ENCODE measurements at places on chromosomes 11 and 22. TPM values are rescaled to one million over a fixed set of nuclear protein-coding genes. Genes with fewer than 3 reads are reported as not detected.

MFRP gene
- total RNA-seq: not detected

GRCh38 chr11:94583213-94583865 is 16.2 kb downstream of the PIWIL4 start:
- H3K27ac ChIP-seq: no peak overlapping the region
- H3K36me3 ChIP-seq: no peaks in the 10 kb centered on the region
- no peak for DNase-seq
- H3K27me3 ChIP-seq: no peaks in the 10 kb centered on the region

POTEH gene
- total RNA-seq: not detected

GRCh38 chr11:116828632-116829524 is 829 bp upstream of the APOC3 start:
- DNase-seq: no peak
- H3K27me3 ChIP-seq: no peaks in the 10 kb centered on the region
- no peak overlapping the region for H3K4me3 ChIP-seq
- H3K4me1 ChIP-seq: no peaks in the 10 kb centered on the region

SYTL2 gene
- 9.1 TPM for total RNA-seq

GGTLC2 gene
- not detected for total RNA-seq

DNA sequence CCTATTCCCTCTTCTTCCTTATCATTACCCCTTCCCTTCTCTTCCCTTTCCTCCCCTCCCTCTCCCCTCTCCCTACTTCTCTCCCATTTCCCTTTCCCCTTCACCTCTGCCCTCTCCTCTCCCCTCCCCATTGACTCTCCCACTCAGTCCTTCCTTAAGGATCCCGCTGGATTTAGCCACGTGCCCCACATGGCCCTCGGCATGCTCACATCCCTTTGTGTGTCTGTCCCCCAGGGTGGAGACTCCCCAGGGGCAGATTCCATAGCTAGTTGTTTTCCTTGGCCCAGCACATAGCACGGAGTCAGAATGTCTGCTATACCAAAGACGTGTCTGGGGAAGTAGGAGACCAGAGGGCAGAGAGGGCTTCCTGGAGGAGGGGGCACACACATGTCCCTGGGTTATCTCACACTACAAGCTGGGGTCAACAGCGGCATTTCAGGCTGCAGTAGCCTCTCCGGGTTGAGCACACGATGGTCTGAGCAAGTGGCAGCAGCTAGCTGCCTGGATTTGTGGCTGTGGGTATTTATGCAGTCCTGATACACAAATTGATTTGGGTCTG is 487.0 kb downstream of the TBC1D22A start:
- H3K27me3 ChIP-seq: no peaks in the 10 kb centered on the region
- no peak for DNase-seq
- no peaks in the 10 kb centered on the region for H3K36me3 ChIP-seq
- no peaks in the 10 kb centered on the region for H3K4me1 ChIP-seq
- no peak overlapping the region for H3K4me3 ChIP-seq
- no peak overlapping the region for H3K27ac ChIP-seq

DNA sequence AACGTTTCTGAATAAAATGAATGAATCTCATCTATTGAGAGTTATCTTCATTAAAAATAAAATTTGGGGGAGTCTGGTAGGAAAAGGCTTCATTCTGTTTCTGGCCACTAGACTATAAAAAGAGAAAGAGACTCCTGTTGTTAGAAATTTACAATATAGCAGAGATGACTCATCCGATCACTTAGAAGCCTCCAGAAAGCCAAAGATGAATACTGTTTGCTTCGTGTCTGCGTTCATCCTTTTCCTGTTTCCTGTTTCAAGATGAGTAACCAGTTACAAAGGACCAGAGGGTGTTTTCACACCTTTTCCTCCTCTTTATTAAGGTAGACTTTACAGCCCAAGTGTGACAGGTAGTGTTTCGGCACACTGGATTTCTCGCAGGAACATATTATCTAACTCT is 1120.7 kb downstream of the LRRC4C start:
- no peak for DNase-seq
- H3K27me3 ChIP-seq: no peaks in the 10 kb centered on the region
- no peak overlapping the region for H3K4me3 ChIP-seq

- H3K4me1 ChIP-seq: no peaks in the 10 kb centered on the region
- no peak for DNase-seq
- H3K36me3 ChIP-seq: no peaks in the 10 kb centered on the region
- H3K4me3 ChIP-seq: no peak overlapping the region
Observed at GRCh38 chr11:132910011-132910760, 622.1 kb downstream of the OPCML start.

DNA sequence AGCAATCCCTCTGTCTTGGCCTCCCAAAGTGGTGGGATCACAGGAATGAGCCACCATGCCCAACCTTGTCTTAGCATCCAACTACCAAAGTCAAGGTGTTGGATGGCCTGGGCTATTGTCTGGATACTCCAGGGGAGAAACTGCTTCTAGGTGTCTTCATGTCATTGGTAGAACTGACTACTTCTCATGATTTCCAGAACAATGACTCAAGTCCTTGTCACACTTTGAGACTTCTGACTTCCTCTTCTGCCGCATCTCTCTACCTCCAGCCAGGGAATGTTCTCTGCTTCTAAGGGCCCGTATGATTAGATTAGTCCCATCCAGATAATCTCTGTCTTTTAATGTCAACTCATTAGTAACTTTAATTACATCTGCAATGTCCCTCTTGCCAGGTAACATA is 30.6 kb downstream of the APOL6 start:
- no peak overlapping the region for H3K4me3 ChIP-seq
- H3K27ac ChIP-seq: no peak overlapping the region
- DNase-seq: no peak
- H3K36me3 ChIP-seq: no peaks in the 10 kb centered on the region
- H3K27me3 ChIP-seq: no peaks in the 10 kb centered on the region

GRCh38 chr11:19537803-19538453 is 174.7 kb upstream of the NAV2 start:
- no peaks in the 10 kb centered on the region for H3K4me1 ChIP-seq
- H3K36me3 ChIP-seq: no peaks in the 10 kb centered on the region
- no peaks in the 10 kb centered on the region for H3K27me3 ChIP-seq

DNA sequence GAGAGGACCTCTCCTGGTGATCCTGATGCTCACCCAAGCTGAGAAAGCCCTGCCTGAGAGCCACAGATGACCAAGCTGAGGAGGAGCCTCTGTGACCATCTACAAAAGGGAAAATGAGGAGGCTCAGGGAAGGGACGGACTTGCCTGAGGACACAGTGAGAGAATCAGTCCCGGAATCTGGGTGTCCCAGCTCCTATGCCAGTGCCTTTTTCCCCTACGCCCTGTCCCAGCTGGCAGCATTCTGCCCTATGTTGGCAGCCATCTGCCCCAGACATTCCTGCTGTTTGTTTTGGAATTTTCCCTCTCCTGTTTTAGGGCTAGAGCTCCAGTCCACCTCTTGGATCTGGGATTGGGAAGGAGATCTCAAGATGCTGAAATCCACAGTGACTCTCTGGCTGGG is 54.6 kb downstream of the C11orf58 start:
- no peak overlapping the region for H3K27ac ChIP-seq
- DNase-seq: no peak
- H3K36me3 ChIP-seq: peaks cover 7% of the 10 kb centered on the region
- no peak overlapping the region for H3K4me3 ChIP-seq
- H3K27me3 ChIP-seq: no peaks in the 10 kb centered on the region

FAM180B gene
- not detected for total RNA-seq

- no peak overlapping the region for H3K27ac ChIP-seq
- DNase-seq: peak; percentile 43
- no peaks in the 10 kb centered on the region for H3K36me3 ChIP-seq
- no peaks in the 10 kb centered on the region for H3K27me3 ChIP-seq
- H3K4me1 ChIP-seq: no peaks in the 10 kb centered on the region
Observed at GRCh38 chr22:46432164-46433068, 96.9 kb downstream of the TRMU start.

DNA sequence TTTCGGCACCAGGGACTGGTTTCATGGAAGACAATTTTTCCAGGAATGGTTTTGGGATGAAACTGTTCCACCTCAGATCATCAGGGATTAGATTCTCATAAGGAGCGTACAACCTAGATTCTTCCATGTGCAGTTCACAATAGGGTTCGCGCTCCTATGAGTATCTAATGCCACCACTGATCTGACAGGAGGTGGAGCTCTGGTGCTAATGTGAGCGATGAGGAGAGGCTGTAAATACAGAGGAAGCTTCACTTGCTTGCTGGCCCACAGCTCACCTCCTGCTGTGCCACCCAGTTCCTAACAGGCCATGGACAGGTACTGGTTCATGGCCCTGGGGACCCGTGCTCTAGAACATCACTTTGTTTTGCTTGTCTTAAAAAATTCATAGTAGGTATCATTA is 41.8 kb upstream of the AMPD3 start:
- no peak overlapping the region for H3K4me3 ChIP-seq
- H3K36me3 ChIP-seq: no peaks in the 10 kb centered on the region

GRCh38 chr11:117669062-117669461 is 128.0 kb downstream of the DSCAML1 start:
- peaks cover 13% of the 10 kb centered on the region for H3K4me1 ChIP-seq
- H3K27ac ChIP-seq: no peak overlapping the region
- DNase-seq: no peak
- H3K36me3 ChIP-seq: no peaks in the 10 kb centered on the region

- H3K27ac ChIP-seq: no peak overlapping the region
- no peaks in the 10 kb centered on the region for H3K27me3 ChIP-seq
- H3K4me1 ChIP-seq: no peaks in the 10 kb centered on the region
- no peak for DNase-seq
Observed at GRCh38 chr11:43503417-43503816, 144.7 kb downstream of the TTC17 start.

OR51V1 gene
- total RNA-seq: not detected

DNA sequence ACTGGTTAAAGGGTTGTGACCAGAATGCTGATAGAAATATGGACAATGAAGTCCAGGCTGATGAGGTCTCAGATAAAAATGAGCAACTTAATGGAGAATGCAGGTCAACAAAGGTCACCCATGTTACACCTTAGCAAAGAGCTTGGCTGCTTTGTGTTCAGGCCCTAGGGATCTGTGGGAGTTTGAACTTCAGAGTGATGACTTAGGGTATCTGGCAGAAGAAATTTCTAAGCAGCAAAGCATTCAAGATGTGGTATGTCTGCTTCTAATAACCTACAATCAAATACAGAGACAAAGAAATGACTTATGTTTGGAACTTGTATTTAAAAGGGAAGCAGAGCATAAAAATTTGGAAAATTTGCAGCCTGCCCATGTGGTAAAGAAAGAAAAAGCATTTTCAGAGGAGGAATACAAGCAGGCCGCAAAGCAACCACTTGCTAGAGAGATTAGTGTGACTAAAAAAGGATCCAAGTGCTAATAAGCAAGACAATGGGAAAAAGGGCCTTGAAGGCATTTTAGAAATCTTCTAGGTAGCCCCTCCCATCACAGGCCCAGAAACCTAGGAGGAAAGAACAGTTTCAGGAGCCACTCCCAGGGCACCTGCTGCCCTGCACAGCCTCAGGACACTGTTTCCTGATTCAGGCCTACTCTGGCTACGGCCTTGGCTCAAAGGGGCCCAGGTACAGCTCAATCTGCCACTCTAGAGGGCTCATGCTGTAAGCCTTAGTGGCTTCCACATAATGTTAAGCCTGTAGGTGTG is 41.3 kb downstream of the TNKS1BP1 start:
- DNase-seq: no peak
- no peaks in the 10 kb centered on the region for H3K27me3 ChIP-seq
- no peaks in the 10 kb centered on the region for H3K36me3 ChIP-seq
- H3K4me1 ChIP-seq: peaks cover 5% of the 10 kb centered on the region

GRCh38 chr11:6013042-6013441 is 6.3 kb upstream of the OR56A4 start:
- H3K4me1 ChIP-seq: no peaks in the 10 kb centered on the region
- no peak overlapping the region for H3K4me3 ChIP-seq
- H3K36me3 ChIP-seq: no peaks in the 10 kb centered on the region
- DNase-seq: no peak
- H3K27ac ChIP-seq: no peak overlapping the region
- no peaks in the 10 kb centered on the region for H3K27me3 ChIP-seq

MPZL3 gene
- total RNA-seq: 3.9 TPM

- H3K4me1 ChIP-seq: peaks cover 6% of the 10 kb centered on the region
- no peak overlapping the region for H3K4me3 ChIP-seq
- no peaks in the 10 kb centered on the region for H3K36me3 ChIP-seq
- no peak overlapping the region for H3K27ac ChIP-seq
- no peak for DNase-seq
Observed at GRCh38 chr11:76695133-76695532, 24.6 kb upstream of the LRRC32 start.

ZNF280A gene
- total RNA-seq: 0.61 TPM

PTPN5 gene
- 8.4 TPM for total RNA-seq

PATE4 gene
- not detected for total RNA-seq

DNA sequence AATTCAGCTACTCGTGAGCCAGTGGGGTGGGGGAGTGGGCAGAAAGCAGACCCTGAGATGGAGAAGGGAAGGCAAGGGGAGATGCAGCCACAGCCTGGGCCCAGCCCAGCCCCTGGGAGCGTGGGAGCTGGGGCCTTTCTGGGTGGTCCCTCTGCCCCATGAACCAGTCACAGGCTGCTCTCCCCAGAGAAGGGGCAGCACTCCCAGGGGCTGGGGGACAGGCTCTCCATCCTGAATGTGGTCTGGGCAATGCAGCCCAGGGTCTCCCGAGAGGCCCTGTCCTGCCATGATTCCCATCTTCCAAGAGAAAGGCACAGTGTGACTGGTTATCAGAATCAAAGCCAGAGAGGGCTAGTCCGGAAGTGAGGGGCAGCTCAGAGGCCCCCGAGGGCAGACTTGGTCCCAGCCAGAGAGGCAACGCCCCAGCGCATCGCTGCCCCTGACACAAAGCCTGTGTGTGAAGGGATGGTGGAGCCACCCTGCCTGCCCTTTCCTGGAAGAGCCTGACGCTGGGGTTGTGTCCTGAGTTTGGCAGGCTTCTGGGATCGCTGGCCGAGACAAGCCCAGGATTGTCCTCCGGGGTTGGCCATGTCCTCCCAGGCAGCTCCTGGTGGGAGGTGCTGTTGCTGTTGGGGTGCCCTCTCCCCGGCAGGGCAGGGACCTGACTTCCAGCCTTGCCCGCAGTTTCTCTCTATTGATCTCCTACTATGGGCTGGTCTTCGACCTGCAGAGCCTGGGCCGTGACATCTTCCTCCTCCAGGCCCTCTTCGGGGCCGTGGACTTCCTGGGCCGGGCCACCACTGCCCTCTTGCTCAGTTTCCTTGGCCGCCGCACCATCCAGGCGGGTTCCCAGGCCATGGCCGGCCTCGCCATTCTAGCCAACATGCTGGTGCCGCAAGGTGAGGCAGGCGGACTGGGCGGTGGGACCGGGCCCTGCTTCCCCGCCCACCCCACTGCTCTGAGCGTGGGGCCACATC is 23.8 kb upstream of the SLC22A12 start:
- no peaks in the 10 kb centered on the region for H3K36me3 ChIP-seq
- no peaks in the 10 kb centered on the region for H3K4me1 ChIP-seq
- H3K27me3 ChIP-seq: peaks cover 3% of the 10 kb centered on the region
- H3K27ac ChIP-seq: peak overlapping the region; percentile 47
- DNase-seq: no peak
- peak overlapping the region; percentile 53 for H3K4me3 ChIP-seq

- H3K27ac ChIP-seq: no peak overlapping the region
- no peak overlapping the region for H3K4me3 ChIP-seq
- no peaks in the 10 kb centered on the region for H3K4me1 ChIP-seq
- no peak for DNase-seq
- H3K36me3 ChIP-seq: no peaks in the 10 kb centered on the region
Observed at GRCh38 chr11:126112547-126112946, 49.9 kb upstream of the CDON start.

TIMP3 gene
- total RNA-seq: 4.8 TPM

- no peak overlapping the region for H3K27ac ChIP-seq
- H3K27me3 ChIP-seq: no peaks in the 10 kb centered on the region
- no peaks in the 10 kb centered on the region for H3K4me1 ChIP-seq
- H3K36me3 ChIP-seq: no peaks in the 10 kb centered on the region
- H3K4me3 ChIP-seq: no peak overlapping the region
- DNase-seq: no peak
Observed at GRCh38 chr11:105183987-105184386, 44.4 kb upstream of the CARD18 start.

GRCh38 chr11:108569896-108570295 is 23.7 kb downstream of the EXPH5 start:
- no peak overlapping the region for H3K4me3 ChIP-seq
- peaks cover 2% of the 10 kb centered on the region for H3K4me1 ChIP-seq
- H3K27me3 ChIP-seq: no peaks in the 10 kb centered on the region

All from H1 (cell line).